ENCODE measurements at places on chromosomes 13 and 19. TPM values are rescaled to one million over a fixed set of nuclear protein-coding genes. Genes with fewer than 3 reads are reported as not detected.

DNA sequence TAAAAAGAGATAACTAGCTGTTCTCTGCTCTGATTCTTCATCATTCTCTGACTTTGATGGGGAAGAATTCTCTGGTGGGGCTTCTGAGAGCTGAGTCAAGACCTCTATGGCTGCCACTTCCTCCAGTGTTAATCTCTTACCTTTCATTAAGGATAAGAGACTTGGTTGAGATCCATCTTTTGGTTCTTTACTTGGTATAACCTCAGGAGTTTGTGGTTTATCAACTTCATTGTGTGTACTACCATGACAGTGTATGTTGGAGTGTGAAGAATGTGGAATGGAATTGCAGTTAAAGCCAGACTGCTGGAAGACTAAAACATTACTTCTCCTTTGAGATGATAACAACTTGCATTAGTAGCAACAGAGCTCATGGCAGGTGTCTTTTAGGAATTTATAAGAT is 222.0 kb downstream of the SLITRK5 start:
- DNase-seq = no peak

GRCh38 chr13:37878496-37878895 is 8.9 kb upstream of the TRPC4 start:
- DNase-seq = no peak

- no peak for DNase-seq
Observed at GRCh38 chr13:79267560-79267959, 138.5 kb downstream of the RBM26 start.

GRCh38 chr19:11861301-11861700 is 12.8 kb downstream of the ZNF439 start:
- DNase-seq = no peak

GRCh38 chr13:100715604-100716003 is 41.0 kb upstream of the TMTC4 start:
- no peak for DNase-seq

DNA sequence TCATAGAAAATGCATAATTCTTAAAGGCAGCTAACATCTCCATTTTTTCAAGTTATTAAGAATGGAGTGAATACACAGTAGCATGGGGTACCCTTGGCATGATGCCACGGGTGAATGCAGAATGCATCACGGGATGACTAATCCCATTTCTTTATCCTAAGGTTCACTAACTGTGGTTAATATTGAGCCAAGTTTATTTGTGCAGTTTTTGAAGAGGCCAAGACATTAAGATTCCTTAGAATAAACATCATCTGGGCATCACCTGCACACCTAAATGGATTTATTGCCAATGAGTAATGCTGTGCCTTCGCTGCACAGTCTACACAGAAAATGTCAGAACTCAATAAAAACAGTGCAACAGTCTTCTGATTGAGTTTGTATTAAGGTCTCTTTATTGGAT is 333.1 kb downstream of the GPC6 start:
- DNase-seq = no peak

DNA sequence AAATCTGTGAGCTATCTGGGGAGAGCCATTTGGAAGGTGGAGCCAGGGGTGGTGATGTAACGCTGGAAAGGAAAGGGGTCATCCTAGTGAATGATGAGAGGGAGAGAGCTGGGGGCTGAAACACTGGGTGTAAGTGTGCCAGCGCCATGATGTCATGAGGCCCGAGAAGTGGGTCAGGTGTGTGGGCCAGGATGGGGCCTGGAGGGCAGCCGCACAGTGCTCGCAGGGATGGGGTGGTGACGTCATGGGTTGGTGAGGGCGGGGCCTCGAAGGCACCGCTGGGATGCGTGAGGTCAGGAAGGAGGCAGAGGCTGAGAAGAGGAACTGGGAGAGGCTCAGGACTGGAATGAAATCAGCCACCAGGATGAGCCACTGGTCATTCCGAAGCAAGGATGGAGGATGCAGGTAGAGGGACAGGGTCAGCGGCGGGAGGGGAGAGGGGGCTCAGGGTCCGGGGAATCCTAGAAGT is 4.4 kb downstream of the CCDC61 start:
- DNase-seq = no peak

DNA sequence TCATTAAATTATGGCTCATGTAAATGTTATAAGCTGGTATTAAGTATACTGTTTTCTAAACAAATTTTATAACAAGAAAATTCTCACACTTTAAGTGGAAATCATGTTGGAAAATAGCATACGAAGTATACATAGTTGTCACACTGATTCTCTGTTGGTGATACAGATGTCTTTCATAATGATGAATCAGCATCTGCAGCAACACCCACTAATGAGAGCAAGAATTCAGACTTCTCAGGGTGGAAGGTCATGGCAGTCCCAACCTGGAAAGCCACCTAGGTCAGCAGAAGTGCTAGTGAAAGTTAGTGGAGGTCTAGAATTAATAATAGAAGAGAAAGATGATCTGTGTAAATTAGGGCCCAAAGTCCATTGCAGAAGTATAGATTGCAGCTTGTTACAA is 719.7 kb upstream of the MIR17HG start:
- DNase-seq = no peak

GRCh38 chr19:53422551-53422950 is 9.2 kb upstream of the ZNF761 start:
- no peak for DNase-seq

DNA sequence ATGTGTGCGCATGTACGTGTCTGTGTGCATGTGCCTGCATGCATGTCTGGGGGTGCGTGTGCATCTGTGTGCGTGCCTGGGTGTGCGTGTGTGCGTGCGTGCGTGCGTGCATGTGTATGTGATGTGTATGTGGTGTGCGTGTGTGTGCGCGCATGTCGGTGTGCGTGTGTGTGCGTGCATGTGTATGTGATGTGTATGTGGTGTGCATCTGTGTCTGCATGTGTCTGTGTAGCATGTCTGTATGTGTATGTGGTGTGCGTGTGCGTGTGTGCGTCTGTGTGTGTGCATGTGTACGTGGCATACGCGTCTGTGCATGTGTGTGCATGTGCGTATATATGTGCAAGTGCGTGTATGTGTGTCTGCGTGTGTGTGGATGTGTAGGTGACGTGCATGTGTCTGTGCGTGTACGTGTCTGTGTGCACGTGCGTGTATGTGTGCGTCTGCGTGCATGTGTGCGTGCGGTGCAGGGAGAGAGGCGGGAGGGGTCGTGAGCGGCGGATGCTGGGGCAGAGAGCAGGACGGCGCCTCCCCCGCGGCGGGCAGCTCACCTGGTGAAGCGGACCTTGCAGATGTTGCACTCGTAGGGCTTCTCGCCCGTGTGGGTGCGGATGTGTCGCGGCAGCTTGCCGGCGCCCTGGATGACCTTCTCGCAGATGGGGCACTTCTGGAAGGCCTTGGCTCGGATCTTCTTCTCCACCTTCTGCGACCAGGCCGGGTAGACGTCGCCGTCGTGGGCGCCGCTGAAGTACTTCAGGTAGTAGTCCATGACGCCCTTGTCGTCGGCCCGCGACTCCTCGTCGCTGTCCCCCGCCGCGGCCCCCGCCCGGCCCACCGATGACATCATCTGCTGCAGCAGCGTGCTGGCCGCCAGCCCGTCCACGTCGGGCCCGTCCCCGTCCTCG is 13.0 kb downstream of the ZBTB7A start:
- no peak for DNase-seq

DNA sequence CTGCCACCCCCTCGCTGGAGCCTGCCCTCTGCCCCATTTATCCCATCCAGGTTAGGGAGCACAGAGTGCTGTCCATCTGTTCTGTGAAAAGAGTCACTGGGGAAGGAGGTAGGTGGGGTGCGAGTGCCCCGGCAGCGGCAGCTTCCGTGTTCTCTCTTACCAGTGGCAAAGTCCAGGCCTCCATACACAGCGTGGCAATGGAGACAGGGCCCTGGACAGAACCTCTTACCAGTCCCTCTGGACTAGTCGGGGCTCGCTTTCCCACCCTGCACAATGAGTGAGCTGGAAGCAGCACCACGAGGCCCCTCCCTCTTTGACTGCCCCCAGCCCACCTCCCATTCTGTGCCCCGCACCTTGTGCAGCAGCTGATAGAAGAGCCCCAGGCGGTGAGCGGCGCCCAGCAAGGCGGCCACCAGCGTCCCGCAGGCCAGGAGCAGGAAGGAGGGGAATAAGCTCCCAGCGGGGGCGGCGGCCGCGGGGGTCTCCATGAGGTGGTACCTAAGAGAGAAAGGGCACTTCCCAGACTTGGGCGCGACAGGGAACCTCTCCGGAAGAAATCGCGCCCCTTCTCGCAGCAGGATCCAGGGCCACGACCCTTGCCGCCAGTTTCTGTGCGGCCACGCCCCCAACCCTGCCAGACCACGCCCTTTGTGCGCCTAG is 17.5 kb downstream of the SYDE1 start:
- no peak for DNase-seq

GRCh38 chr13:25778808-25779305 is 273.0 kb downstream of the SHISA2 start:
- DNase-seq = no peak

- no peak for DNase-seq
Observed at GRCh38 chr13:71412231-71412630, 454.8 kb downstream of the DACH1 start.

GRCh38 chr13:29878101-29878500 is 27.7 kb upstream of the UBL3 start:
- no peak for DNase-seq

Gene RAB11B
- total RNA-seq = 53.4 TPM

Gene PSG2
- total RNA-seq = not detected

Gene MPND
- 10.8 TPM for total RNA-seq

Gene HPN
- 0.35 TPM for total RNA-seq

Gene SMIM24
- not detected for total RNA-seq
